Caki2 (cell line): ENCODE measurements at places on chromosomes 4 and X. TPM values are rescaled to one million over a fixed set of nuclear protein-coding genes. Genes with fewer than 3 reads are reported as not detected.

Gene RNF212
- total RNA-seq, result not detected in 2 replicates

Gene ADAM29
- not detected in 2 replicates for total RNA-seq

Gene AKAP14
- 0.14 TPM in 1 of 2 replicates, not detected in the other for total RNA-seq

Gene LDB2
- total RNA-seq, result not detected in 2 replicates

Gene PHF8
- 2.3 and 4.6 TPM in 2 replicates for total RNA-seq

Gene TRPC5OS
- total RNA-seq, result not detected in 2 replicates
